Cortex of kidney (tissue), 1 donor: ENCODE measurements at places on chromosomes 6 and 20.

- no peak for DNase-seq
Observed at GRCh38 chr20:33664762-33665144, 2.0 kb upstream of the ACTL10 start.

- DNase-seq, result no peak
Observed at GRCh38 chr6:13908955-13909381, 15.8 kb upstream of the RNF182 start.

DNA sequence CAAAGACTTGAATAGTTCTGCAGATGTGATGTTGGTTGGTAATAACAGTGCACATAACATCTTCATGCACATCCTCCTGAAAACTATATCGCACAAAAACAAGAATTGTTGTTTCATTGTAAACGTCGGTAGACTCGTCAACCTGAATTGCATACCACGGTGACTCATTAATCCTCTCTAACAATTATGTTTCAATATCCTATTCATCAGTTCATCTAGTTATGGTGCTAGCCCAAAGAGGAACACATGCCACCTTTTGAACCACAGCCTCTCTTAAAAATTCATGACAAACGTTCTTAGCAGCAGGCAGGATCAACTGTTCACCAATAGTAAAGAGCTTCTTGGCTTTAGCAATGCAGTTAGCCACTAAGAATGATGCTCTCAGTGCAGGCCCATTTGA is 25.0 kb downstream of the CRYBG1 start:
- DNase-seq, result no peak

- DNase-seq, result no peak
Observed at GRCh38 chr6:2081155-2082138, 164.0 kb downstream of the GMDS start.

- no peak for DNase-seq
Observed at GRCh38 chr20:22601361-22602141, 17.2 kb upstream of the FOXA2 start.

GRCh38 chr6:72619883-72620696 is 1.8 kb upstream of the KCNQ5 start:
- no peak for DNase-seq

- peak; percentile 45 for DNase-seq
Observed at GRCh38 chr6:129709769-129710449, at the start of gene ARHGAP18. ARHGAP18 (minus strand) TSS chr6:129710177; CDS start chr6:129710136, 41 bp downstream.

- no peak for DNase-seq
Observed at GRCh38 chr6:157586476-157587126, 205.6 kb downstream of the ZDHHC14 start.

- no peak for DNase-seq
Observed at GRCh38 chr6:53532061-53532797, 12.7 kb downstream of the GCLC start.

DNA sequence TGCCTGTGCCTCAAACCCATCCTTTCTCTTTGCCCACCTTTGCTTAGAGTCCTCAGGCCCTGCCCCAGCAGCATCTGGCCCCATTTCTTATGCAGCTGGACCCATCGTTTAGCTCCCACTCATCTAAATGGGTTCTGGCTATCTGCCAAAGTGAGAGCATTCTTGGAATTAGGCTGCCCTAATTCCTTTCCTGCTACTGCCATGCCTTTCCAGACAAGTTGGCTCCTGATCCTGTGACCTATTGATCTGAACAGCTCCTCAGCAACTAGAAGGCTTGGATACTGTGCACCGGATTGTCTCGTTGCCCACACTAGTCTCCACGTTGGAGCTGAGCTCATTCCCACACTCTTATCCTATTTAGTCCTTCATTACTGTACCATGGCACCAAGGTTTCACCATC is 22.9 kb downstream of the DZANK1 start:
- no peak for DNase-seq

GRCh38 chr6:107763946-107764345 is 60.2 kb downstream of the SCML4 start:
- DNase-seq, result no peak

GRCh38 chr6:338815-339262 is 46.6 kb downstream of the DUSP22 start:
- DNase-seq, result no peak

DNA sequence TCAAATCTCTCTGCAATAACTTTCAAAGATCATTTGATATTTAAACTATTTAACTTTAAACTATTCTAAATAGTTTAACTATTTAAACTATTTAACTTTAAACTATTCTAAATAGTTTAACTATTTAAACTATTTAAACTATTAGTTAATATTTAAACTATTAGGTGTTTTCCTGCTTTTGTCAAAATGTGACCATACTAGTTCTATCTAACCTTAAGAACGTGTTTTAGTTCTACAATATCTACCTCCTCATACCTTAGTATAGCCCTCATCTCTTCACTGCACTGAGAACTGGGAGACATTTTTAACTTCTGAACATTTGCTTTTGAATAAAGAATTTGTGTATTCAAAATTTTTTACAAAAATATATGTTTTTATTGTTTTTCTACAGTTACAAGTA is 429.1 kb downstream of the ADGRB3 start:
- no peak for DNase-seq

GRCh38 chr20:13525225-13525940 is 113.3 kb downstream of the TASP1 start:
- DNase-seq, result no peak

DNA sequence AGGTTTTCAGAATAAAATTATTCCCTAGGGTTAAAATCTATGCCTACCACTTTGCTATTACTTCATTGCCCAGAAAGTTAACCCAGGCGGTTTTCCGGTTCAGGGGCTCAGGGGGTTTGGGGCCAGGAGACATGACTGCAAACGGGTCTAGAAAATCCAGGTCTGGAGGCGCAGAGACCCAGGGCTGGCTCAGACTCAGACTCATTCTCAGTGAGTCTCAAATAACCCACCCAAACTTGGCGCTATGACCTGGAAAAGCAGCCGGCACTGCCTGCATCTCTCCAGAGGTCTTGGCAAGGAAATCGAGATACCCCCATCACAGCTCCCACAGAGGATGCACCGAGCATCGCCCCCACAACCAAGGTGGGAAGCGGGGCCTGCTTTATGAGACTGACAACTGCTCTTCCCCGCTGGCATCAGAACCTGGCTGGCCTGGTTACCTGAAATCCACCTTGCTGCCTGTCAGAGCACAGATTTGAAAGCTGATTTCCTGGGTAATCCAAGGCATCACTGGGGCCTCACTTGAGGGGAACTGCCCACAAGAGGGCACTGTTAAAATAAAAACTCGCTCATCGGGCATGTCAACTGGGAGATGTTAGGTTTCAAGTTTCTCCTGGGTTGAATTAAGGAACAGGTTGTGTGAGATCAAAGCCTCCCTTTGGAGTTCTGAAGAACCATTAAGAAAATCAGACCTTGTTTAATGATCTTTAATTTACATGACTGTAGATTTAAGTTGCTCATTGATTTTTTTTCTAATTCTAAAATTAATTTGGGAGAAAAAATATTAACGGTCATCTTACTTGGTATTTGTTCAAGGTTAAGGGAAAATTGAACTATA is 55.1 kb downstream of the KIF16B start:
- DNase-seq, result no peak

- DNase-seq, result no peak
Observed at GRCh38 chr6:157019733-157020132, 242.6 kb downstream of the ARID1B start.

GRCh38 chr6:25179051-25179778 is 100.0 kb upstream of the CARMIL1 start:
- no peak for DNase-seq

DNA sequence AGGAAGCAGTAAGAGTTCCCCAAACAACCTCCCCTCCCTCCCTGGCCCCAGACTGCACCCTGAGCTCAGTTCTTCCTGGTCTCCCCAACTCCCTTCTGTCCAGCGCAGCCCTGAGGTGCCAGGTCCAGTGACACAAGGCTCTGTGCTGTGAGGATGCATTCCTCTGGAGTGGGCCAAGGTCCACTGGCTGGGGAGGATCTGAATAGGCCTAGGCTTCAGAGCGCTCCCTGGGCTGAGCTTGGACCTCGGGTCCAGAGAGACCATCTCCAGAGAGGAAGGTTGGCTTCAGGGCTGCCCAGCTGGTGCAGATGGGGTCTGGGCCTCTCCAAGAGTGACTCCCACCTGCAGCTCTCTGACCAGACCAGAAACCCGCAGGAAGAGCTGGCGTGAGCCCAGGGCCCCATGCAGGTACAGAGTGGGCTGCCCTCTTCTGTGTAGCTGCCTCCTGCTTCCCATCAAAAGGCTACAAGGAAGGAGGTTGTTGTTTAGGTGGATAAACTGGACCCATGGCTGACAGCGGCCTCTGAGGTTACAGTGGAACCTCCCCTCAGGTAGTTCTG is 52.3 kb upstream of the MLN start:
- no peak for DNase-seq

DNA sequence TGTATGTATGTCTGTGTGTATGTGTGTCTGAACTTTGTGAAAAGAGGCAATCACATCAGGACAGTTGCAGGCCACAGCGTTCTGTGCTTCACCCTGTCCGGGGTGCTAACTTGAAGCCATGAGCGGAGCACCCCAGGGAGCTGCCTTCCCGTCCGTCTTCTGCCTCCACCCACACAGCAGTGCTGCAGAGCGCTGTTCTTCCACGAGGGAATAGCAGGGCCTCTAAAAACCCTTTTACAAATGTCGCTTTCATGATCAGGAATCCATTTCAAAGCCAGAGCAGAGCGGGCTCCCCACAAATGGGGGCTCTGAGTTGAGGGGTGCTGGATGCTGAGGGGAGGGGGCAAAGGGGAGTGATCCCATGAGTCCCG is 131.5 kb downstream of the RNASET2 start:
- no peak for DNase-seq

DNA sequence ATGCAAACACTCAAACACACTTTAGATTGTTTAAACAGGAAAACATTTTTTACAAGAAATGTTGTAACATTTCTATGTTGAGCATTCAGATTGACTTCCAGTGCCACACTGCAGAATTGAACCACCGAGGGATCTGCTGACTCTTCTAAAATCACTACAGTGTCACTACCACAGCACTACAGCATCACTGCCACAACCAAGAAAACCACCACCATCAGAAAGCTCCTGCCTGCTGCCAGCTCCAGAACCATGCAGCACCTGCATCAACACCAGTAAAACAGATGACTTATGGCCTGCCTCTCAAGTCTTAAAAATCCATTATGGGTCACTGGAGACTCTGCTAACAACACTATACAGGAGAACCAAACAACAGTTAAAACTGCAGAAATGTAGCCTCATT is 25.4 kb upstream of the BTN3A2 start:
- DNase-seq, result no peak

- no peak for DNase-seq
Observed at GRCh38 chr20:53938739-53939138, 131.7 kb downstream of the BCAS1 start.

DNA sequence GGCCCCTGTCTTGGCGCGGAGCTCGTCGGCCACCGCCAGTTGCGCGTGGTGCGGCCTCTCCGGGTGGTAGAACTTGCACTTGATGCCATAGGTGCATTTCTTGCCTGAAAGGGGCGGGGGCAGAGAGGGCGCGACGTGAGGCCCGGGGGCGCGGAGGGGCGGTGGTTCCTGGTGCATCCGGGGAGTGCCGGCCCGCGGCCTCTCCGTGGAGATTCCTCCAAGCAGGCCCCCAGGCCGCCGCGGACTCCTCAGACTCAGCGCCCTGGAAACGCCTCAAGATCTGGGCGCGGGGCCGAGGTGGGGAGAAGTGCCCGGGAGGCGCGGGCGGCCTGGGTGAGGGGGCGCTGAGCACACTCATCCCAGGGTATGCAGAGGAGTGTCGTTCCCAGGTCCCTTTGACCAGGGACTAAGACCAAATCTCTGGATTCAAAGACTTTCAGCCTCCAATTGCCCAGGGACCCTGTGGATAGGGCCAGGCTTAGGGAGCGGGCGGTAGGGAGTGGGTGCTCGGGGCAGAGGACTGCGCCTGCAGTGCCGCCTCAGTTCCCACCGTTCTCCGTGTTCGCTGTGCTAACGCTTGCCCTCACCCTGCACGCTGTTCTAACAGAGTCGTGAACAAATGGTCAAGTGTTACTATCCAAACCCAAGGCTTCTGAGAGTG is 33.3 kb downstream of the ZC3H12D start:
- DNase-seq, result no peak

GRCh38 chr6:54595844-54596243 is 250.7 kb upstream of the FAM83B start:
- no peak for DNase-seq

DNA sequence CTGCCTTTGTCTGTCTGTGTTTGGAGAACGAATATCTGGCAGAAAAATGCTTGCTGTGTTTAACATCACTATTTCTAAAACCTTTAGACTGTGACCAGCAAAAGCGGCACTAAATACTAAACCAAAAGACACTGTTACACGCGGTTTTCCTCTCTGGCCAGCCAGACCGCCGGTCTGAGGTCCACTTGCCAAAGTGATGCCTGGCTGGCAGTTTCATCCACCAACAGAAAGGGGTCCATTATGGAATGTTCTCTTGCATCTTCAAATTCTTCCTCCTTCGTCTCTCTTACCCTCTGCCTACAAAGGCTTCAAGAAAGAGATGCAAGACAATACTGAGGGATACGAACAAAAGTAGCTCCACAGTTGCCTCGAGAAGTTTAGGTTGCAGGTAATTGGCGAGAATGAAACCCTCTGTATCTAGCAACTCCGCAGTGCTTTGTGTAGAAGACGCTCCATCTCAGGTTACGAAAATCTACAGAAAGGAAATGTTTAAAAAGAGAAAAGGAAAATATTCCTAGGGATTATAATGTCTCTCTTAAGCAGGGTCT is 176.6 kb downstream of the TRIM27 start:
- no peak for DNase-seq

- no peak for DNase-seq
Observed at GRCh38 chr6:113979937-113980336, 9.0 kb upstream of the HDAC2 start.
